Mammary epithelial cell (primary cell): ENCODE measurements at places on chromosomes 5 and 9. TPM values are rescaled to one million over a fixed set of nuclear protein-coding genes. Genes with fewer than 3 reads are reported as not detected.

The FAM169A gene
- 25.5 TPM for total RNA-seq

The STPG3 gene
- total RNA-seq: not detected in 2 replicates

The FAM53C gene
- total RNA-seq: 24.6 and 29.6 TPM in 2 replicates

The EQTN gene
- total RNA-seq: not detected in 2 replicates

The TERT gene
- not detected for total RNA-seq

The TMOD1 gene
- not detected for total RNA-seq

The AQP7 gene
- total RNA-seq: not detected
